Endothelial cell (in vitro differentiated cells): ENCODE measurements at places on chromosomes 12 and 14.

DNA sequence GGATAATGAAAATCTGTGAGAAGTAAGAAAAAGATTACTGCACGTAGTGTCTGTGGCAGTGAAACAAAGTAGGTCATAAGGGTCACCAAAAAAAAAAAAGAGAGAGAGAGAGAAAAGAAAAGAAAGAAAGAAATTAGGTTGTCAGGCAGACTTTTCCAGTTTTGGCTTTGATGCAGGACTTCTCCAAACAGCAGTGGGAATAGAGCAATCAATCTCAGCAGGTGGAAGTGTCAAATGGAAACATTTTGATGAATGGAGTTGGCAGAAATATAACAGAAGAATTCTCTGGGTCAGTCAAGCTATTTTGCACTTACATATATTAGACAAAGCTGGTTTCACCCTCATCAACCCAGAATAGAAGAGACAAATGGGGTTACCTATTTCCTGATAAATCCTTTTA lies 745.8 kb downstream of the SLC6A15 start:
- no peak for DNase-seq

DNA sequence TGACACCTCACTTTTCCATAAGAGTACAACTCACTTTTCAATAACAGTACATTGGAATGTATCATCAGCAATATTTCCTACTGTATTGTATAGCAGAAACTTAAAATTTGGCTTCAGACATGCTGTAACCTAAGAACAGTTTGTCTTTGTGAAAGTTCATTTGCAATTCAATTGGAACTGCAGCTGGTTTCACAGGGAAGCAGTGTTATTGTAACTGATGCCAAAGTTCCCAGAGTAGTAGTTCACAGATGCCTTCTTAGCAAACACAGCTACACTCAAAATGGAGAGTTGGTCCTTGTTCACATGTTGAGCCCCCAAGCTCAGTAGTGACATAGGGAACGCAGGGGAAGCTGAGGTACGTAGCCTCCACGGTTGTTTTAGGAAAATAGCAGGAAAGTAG lies 23.3 kb downstream of the PPP1R36 start:
- DNase-seq = no peak

DNA sequence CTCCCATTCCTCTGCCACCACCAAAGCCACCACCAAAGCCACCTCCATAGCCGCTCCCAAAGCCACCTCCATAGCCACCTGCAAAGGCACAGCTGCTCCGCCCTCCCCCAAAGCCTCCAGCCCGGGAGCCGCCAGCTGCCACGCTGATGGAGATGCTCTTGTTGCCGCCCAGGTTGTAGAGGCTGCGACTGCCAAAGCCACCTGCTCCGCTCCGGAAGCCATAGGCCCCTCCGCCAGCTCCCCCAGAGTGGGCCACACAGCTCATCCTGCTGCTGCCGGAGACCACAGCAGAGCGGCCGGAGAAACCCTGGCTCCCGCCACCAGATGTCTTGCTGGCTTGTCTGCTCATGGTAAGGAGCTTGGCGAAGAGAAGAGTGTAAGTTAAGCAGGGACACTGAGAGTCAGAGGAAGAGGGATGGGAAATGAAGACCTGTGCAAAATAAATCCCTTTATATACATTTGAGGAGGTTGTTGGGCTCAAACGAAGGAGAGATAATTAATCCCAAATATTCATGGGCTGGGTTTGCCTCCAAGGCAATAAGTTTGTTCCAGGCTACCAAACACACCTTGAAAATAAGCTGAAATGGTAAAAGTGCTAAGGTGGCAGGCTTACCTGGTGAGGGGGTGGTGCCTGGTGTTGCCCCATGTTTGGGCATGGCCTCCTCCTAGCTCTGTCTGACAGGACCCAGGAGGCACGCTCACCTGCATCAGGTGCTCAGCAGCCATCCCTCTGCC lies at the start of gene KRT3:
TSS of gene KRT3 (minus strand) at position 424 of the 735 bp plus-strand sequence. CDS start at position 349, 75 bp downstream.
- DNase-seq = no peak

DNA sequence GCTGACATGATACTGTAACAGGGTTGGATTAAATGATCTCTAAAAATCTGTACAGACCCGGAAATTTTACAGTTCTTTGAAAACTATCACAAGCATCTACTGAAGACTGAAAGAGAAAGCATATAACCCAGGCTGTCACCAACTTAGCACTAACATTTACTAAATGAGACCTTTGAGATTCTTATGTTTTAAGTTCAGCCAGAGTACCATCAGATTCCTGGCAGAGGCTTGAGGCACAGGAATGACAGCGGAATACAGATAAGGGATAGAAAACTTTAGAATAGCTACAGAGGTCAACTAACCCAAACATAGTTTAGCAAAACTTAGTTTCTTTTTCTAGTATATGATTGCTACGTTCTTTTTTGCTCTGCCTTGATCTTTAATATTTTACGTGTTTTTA lies 91.6 kb upstream of the FERMT2 start:
- DNase-seq = no peak
